Stimulated activated CD8-positive, alpha-beta memory T cell treated with anti-CD3 and anti-CD28 coated beads, Interleukin-4, amount 100 ng/mL, for 1 hour (primary cell): ENCODE measurements at places on chromosomes 2 and 18.

DNA sequence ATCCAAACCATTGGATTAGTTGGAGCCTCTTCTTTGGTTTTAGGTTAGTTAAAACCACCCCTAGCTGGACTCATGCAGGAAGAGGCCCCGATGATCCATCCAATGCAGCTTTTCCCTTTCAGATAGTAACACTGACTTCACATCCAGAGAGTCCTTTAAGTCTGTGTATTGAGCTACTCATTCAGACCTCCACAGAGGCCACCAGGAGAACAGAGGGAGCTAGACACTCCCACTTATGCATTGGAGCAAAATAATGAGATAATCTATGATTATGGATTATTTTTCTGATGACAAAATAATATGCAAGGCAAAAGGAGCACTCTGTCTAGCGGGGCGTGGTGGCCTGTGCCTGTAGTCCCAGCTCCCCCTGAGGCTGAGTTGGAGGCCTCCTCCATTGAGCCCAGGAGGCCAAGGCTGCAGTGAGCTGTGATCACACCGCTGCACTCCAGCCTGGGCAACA lies 1.6 kb upstream of the ROCK2 start:
- no peak for DNase-seq

DNA sequence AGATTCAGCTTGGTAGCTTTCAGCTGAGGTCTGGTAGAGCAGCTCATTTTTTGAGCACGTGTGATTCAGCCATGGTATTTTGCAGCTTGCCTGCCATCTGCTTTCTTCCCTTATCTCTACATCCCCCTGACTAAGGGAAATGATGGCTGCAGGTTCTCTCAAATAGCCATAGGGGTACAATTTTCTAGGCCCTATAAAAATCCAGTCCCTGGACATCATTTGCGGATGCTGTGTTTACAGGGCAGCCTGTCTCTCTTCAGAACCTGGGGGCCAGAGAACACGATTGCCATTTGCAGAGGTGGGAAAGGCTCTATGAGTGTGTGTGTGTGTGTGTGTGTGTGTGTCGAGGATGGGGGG lies 442.7 kb upstream of the MEIS1 start:
- DNase-seq, result no peak

- DNase-seq, result no peak
These were observed 43.1 kb upstream of the PTH2R start for GRCh38 chr2:208363485-208363884.

DNA sequence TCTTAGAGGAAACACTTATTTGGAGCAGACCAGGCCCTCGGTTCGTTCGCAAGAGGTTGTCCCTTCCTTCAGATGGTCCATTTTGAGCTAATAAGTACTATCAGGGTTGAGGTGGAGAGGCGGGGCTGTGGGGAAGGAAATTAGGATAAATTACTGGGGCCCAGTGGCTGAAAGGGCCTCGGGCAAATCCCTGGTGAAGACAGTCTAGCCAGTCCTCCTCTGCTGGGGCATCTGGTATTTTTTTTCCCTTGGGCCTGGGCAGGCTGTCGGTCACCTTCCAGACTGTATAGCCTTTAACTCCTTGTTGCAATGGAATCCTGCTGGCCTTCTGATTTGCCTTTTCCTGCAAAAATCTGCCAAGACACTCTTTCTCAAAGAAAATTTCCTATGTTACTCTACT lies 1.7 kb upstream of the MYO3B start:
- no peak for DNase-seq

- DNase-seq, result no peak
These were observed 76.8 kb downstream of the SH3BP4 start for GRCh38 chr2:235028646-235029045.

- no peak for DNase-seq
These were observed 68.9 kb downstream of the CYB5A start for GRCh38 chr18:74222710-74223494.

DNA sequence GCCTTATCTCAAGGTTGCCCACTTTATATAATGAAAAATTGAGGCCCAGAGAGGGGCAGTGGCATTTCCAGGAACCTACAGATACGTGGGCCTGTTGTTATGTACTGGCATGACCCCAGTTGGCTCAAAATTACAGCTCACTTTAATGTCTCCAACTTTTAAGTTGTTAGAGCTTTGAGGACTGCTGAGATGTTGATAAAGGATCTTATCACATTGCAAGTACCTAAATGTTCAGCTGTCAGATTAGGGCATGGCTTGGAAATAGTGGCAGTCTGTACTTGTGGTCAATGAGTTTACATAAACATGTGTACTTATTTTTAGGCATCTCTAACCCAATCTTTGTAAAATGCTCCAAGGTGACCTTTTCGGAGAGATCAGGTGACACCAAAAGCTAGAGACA lies 14.6 kb downstream of the SLC4A5 start:
- no peak for DNase-seq

DNA sequence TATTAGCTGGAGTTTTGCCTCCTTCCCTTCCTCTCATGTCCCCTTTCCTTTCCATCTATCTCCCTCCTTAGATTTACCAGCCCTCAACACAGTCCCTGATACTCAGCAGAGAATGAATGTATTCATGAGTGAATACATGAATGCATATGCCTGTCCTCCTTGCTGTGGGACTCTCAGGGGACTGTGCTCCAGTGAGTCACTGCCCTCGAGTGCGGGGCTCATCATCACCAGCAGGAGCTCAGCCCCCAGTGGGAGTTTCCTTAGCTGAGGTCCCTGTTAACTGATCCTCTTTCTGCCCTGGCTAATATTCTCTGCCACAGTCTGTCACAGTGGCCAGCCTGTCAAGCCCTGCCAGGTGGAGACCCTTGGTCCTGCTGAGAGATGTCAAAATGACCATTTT lies 104.9 kb upstream of the LHCGR start:
- DNase-seq, result no peak

- DNase-seq, result no peak
These were observed 149.3 kb upstream of the ALPP start for GRCh38 chr2:232228971-232229894.

- no peak for DNase-seq
These were observed 69.2 kb downstream of the KCNF1 start for GRCh38 chr2:10980886-10981425.

DNA sequence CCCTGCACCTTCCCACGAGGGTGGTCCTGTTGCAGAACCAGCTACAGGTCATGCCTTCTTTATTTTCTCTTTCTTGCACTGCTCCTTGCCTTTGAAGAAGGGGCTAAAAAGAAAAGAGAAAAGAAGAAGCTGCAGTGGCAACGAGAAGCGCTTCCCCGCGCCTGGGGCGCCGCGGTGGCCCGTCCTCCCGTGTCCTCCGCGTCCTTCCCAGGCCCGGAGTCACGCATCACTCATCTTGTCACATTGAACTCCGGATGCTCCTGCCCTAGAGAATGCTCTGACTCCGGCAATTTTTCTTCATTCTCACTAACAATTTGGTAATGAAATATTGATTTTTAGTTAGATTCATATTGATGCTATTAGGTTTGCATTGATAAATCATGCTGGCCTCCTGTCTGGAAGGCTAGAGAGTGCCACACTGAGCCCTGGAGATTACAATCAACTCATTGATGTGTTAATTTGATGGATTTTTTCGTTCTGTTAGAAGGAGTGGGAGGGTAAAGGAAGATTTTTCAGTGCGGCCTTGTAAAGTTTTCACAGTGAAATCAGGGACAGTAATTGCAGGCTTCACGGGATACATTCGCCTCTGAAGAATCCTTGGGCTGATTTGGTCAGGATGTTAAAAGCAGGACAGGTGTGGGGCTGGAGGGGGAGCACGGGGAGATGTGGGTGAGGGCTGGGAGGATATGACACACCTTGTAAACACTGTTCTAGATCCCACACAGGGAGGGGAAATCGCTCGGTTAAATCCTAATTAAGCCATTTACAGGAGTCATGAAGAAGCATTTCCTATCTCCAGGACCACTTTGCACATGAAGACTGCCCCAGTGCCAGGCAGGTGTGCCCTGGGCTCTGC lies 349.3 kb downstream of the ZNF516 start:
- no peak for DNase-seq

DNA sequence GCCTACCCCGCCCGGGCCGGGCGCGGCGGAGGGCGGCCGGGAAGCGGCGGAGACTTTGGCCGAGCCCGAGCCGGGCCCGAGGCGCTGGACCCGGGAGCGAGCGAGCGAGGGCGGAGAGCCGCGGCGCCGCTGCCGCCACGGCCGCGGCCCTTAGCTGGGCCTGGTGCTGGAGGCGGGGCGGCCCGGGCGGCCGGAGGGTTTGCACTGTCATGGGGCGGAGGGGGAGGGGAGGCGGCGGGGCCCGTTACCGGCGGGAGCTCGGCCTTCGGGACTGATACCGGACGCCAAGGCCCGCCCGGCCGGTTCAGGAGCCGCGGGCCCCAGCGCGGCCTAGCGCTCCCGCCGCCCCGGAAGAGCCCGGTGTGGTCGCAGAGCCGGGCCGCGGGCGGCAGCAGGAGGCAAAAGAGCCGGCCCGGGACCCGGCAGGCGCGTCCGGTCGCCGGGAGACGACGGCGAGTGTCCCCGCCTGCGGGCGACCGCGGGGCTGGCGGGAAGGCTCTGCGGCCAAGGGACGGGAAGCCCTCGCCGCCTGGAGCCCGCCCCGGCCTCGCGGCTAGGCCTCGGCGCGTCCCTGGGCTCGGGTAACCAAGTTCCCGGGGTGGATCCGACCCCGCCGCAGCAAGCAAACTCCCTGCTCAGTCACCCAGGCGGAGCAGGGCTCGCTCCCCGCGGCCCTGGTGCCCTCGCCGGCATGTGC lies 697 bp downstream of the KCMF1 start:
- DNase-seq, result peak; percentile 32

GRCh38 chr2:65276609-65277008 lies 49.0 kb downstream of the ACTR2 start:
- DNase-seq, result no peak
